Effector memory CD4-positive, alpha-beta T cell (primary cell): ENCODE measurements at places on chromosomes 3 and 15.

DNA sequence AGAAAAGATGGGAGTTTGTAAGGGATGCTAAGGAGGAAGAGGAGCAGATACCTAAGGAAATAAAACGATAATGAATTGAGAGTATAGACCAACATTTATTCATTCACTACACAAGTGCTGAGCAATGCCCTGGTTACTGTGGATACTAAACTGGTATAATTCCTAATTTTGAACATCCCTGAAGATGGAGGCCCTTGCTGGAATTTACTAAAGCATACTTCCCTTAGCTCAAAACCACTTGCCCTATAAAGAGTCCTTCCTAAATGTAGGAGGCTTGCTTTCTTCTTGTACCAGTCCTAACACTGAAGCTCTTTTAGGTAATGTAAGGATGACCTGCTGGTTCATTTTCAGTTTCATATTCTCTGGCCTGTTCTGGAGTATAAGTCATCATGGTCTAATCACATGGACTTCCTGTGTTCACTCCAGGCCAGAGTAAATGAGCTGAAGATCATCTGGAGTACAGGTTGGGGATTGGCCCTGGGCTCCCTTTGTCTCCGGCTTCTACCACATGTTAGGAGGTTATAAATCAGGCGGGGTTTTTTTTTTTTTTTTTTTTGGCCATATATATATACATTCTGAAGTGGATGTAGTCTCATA, 40.1 kb upstream of the MTMR10 start:
- DNase-seq = no peak

GRCh38 chr15:82103468-82103867, 57.6 kb upstream of the MEX3B start:
- DNase-seq = no peak

- DNase-seq = no peak
Measured at GRCh38 chr15:95758451-95758850, 572.0 kb upstream of the NR2F2 start.

DNA sequence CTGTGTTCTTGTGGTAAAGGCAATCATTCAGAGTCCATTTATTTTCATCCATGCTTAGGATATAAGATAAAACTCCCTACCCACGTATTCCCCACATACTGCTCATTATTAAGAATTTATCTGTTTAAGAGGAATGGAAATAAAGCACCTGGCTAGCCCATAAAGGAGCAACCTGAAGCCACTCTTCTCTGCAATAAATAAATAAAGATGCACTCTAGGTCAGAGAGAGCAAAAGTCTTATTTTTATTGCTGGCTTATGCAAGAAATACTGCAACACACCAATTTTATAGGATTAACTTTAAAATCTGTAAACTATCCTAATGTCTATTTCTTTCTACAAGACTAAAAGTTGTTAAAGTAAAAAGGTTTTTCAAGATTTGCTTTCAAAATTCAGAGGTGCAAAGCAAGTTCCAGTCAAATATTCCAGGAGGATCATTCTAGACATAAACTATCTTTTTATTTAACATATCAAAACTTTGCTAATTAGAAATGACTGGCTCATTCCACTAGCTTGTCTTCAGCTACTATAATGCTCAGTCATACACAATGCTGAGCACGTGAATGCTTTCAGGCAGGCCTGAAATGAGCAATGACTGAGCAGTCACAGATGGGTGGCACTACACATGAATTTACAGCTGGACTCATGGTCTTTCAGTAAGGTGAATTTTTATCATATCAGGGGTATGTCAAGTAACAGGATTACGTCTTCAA, 7.1 kb downstream of the TJP1 start:
- no peak for DNase-seq

DNA sequence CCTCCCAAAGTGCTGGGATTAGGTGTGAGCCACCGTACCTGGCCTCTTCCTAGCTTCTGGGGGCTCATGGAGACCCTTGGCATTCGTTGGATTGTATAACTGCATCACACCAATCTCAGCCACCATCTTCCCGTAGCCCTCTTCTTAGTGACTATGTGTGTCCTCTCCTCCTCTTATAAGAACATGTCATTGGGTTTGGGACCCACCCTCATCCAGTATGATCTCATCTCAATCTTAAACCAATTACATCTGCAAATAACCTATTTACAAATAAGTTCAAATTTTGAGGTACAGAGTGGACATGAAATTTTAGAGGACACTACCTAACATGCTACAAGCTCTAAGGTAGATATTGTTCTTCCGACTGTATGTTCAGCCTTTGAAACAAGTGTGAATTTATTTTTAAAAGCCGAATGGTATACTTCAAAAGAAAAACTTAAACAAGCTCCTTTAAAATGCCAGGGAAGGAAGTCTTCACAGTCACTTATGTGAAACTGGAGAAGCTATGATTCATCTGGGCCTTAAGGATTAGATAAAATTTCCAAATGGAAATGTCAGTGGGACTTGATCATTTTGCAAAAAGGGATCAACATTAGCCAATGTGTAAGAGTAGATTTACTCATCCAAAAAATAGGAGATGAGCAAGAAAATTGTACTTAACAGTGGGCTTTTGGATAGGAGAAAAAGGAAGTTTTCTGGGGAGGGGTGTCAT, 225.7 kb downstream of the MEX3B start:
- DNase-seq = no peak

DNA sequence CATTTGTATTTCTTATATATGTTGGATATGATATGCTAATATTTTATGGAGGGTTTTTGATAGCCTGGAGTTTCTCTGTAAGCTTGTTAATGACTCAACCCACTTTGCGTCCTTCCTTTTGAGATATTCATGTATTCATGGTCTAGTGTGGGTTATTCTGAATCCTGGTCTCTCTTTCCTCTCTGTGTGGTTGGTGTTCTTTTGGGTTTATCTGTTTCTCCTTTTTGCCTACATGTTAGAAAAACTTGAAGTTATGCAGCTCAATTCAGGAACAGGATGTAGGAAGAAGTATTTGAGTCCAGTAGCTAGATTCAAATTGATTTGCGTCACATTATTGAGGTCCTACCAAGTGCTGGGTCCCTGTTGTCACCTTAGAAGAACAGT, 28.1 kb downstream of the CMTM7 start:
- no peak for DNase-seq

DNA sequence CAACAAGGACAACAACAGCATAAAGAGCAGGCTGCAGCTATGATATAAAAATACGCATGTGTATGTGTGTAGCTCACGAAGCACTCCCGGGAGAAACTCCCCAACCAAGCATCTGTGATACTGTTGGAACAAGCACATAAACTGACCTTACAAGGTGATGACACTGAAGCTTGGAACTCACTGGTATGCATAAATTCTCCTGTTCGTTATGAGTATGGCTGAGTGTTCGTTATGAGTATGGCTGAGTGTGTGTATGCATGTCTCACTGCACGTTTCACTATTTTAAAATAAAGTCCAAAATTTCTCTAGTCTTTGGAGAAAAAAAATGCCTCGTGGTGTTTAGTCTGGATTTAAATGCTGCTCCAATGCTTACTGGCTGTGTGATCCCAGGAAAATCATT, 256.8 kb downstream of the RORA start:
- DNase-seq = no peak

DNA sequence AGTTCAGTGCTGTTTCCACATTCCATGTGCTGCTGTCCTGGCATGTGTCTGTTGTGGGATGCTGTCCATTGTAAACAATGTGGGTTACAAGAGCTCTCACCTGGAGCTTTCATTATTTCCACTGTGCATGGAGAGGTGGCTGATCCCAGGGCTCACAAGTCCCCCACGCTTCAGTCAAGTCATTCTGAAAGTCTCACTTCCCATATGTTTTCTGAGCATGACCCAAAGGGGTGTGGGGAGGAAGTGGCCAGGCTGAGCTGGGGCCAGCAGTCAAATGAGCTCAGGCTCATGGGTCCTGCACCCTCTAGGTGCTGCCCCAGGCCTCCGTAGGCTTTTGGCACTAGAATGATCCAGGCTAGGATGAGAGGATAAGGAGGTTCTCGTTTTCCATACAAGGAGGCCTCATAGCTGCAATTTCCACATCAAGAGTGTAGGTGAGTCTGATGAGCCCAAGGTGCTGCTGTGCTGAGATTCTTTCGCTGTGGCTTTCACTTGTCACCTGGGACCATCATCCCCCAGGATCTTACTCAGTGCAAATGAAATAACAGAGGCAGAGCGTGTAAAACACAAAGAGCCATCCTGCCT, 22.0 kb downstream of the STARD5 start:
- no peak for DNase-seq

GRCh38 chr3:78707609-78708008, 1060.2 kb downstream of the ROBO1 start:
- no peak for DNase-seq

DNA sequence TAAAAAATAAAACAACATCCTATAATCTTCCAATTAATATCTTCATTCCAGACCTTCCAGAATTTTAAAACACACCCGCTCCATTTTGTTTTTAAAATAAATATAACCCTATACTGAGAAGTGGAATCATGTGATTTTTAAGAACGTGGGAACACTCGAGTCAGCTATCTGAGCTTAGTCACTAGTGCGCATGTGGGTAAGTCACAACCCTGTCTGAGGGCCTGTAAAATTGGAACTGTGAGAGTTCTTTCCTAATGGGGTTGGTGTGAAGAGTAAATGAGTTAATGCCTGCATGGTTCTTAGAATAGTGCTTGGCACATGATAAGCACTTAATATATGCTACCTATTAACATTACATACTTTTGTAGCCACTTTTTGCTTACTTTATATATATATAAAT, 19.9 kb upstream of the POLR2M start:
- DNase-seq = no peak

GRCh38 chr15:41891946-41892345, 1.9 kb downstream of the SPTBN5 start:
- DNase-seq = no peak

GRCh38 chr3:156817646-156818272, 8.4 kb upstream of the LEKR1 start:
- DNase-seq = no peak

DNA sequence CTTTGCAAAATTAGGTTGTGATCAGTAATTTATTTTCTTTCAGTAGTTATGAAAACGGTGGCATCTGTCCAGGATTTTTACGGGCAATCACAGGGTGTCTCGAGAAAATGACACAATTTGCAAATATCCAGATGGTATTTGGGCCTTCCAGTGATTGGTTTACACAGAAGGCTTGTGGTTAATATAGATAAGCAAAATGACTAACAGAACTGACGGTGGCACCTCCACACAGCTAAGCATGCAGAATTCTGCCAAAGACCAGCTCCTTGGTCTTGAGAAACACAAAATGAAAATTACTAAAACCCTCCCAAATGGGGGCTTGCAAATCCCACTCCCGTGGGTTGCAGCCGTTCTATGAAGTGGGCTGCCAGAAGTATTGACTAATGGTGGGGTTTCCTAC, 5.5 kb downstream of the ARHGEF3 start:
- no peak for DNase-seq

DNA sequence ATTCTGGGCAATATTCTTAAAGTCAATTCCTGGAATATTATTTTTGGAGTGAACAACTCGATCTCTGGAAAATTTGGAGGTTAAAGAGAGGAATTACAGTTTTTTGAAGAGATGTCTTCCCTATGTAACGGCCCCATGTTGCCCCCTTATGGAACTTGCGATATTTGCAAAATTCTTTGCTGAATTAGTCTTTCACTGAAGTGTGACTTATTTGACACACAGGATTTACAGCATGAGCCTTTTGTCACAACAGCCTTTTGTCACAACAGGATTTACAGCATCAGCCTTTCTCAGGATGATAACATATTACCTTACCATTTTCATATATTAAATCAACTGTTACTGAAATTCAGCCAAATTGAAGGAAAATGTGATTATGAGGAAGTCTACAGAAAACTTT, 37.8 kb upstream of the SPTSSB start:
- DNase-seq = no peak

DNA sequence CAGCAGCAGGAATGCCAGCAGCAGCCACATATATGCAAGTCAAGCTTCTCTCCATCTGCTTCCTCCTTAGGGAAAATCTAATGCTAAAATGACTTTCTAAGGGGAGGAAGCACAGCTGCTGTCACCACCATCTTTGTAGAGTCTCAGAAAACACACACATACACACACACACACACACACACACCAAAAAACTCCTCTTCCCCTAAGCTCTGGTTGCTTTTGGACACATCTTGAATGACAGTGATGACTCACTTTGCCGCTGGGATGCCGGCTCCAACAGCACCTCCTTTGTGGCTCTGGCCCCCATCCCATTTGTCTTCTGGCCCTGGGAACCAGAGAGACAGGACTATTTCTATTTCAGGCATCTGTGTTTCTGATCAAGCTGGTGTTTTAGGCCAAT, 124.8 kb upstream of the GOLIM4 start:
- no peak for DNase-seq

DNA sequence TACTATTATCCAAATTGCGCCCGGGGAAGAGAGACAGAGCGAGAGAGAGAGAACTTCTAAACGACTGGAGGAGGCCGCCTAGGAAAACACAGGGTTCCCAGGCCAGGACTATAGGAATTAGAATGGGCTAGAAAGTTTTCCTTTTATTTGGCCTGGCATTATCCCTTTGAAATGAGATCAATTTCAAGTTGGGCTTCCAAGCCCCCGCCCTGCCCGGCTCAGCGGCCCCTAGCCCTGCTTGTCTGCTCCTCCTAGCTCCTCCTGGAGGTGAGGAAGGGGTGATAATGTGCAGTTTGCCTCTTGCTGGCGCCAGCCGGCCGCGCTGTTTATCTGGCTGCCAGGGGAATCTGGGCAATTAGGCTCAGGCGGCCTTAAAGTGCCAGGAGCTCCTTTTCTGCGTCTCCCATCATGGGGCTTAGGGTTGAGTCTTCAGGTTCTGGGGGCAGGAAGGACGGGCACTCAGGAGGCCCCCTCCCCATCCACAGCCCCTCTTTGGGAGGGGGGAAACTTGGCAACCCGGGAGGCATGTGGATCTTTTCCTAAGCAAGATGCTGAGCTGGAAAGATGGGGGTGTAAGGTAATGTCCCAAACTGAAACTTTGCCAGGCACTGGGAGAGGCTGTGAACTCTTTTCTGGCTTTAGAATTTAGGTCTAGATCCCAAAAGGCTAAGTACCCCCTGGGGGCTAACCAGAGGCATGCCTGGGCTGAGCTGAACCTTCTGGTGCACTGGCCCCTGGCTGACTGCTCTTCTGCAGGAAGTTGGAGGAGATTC, 5.5 kb downstream of the SMAD6 start:
- DNase-seq = no peak

GRCh38 chr3:134111616-134112015, 81.9 kb upstream of the SLCO2A1 start:
- no peak for DNase-seq

GRCh38 chr3:59101231-59101736, 51.5 kb upstream of the CFAP20DC start:
- DNase-seq = no peak

GRCh38 chr15:55016225-55016624, 180.5 kb downstream of the RSL24D1 start:
- DNase-seq = no peak

GRCh38 chr15:77454265-77454664, 33.6 kb downstream of the HMG20A start:
- no peak for DNase-seq

- no peak for DNase-seq
Measured at GRCh38 chr3:54760201-54760600, 167.7 kb downstream of the LRTM1 start.

DNA sequence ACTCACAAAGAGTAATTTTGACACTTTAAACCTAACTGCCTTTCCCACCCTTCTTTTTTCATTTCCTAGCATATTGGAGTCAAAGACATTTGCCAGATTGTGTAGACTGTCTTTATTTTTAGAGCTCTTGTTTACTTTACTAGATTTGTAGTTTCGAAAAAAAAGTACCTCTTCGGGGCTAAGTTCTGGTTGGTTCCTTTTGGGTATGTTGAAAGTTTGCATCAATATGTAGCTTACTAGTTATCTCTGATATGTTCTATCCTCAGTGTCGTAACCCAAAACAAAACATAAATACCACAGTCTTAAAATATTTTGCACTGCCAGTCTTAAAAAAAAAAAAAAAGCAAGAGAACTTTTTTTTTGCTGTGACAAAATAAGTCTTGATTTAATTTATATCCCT, 52.2 kb downstream of the REC114 start:
- no peak for DNase-seq
